Hematopoietic multipotent progenitor cell treated with erythropoietin and hydrocortisone succinate and interleukin-3 and kit ligand, for 15 days (in vitro differentiated cells): ENCODE measurements at places on chromosomes 2 and 18.

GRCh38 chr2:46650556-46651001 lies 171.2 kb downstream of the TMEM247 start:
- peak; percentile 85 for DNase-seq

DNA sequence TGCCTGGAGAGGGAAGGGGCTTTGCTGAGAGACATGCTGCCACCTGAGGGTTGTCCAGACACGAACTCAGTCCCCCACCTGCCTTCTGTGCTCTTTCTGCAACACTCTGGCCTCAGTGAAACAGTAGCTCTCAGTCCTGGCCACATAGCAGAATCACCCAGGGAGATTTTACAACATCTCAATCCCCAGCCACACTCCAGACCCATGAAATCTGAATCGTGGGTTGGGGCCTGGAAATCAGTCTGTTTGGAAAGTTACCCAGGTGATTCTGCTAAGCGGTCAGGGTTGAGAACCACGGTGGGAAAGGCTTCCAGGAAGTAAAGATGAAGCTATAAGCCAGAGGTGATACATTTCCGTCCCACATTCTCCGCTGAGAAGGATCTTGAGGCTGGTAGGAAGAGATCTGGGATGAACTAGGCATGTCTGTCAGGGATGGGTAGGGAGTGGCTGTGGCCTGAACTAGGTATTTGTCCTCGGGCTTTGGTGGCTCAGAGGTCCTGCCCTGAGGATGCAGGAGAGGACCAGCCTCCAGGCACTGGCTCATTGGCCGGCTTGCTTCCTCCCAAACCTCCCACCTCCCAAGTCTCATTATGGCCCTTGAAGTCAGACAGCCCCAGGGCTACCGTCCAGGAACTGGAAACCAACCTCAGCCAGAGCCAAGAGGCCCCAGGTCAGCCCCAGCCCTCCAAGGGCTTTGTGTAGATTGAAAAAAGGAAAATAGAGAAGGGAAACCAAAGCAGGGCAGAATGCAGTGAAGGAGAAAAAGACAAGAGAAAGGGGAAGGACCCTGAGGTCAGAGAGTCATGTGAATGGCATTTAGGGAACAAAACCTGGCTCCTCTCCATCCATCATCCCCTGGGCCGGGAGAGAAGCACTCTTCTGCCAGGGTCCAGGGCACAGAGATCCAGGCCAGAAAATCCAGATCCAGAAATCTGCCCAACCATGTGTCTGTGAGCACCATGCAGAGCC lies 119.6 kb downstream of the ZFP36L2 start:
- DNase-seq = no peak

DNA sequence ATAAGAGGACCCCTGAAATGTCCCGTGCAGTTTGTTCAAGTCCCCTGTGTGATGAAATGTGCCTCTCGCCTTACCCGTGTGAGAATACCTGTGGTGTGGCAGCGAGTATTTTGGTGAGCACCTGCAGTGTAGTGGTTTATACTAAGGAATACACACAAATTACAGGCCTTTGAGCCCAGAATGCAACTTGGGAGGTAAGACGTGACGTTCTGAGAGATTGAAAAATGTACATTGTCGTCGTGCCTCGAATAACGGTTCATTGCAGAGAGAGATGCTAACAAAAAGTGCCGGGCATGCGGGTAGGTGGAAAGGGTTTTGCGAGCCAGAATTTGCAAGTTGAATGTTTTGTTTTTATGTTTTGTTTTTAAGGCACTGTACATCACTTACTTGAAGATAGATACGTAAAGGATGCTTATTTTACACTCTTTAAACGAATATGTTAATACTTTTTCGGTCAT lies 867 bp downstream of the RBBP8 start:
- no peak for DNase-seq

DNA sequence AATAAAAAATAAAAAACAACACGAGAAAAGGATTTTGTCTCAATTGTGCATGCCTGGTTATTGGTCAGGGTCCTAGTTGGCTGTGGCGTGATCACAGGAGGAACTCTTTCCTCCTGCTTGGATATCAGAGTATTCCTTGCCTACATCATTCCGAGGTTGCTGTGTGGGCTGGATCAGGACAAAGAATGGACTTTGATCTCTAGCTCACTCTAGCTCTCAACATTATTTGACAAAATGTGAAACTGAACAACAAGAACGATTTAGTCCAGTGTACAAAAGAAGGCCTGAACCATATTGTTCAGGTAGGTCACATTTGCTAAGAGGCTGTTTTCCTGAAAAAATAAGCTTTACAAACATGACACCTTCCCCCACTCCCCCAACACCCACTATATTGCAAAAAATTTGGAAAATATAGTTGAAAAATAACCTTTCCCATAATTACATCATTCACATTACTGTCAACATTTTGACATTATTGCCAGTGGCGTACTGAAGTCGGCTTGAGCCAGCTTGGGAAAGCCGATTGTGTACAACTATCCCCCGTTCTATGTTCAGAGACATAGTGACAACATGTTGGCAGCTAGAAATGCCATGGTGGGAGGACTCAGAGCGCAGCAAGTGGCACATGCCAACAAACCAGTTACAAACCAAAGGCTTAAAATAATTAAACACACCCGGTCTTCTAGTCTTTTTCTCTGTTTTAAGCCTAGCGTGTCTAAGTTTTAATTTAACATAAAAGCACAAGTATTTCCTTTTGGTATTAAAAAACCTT lies 179.0 kb downstream of the LPIN1 start:
- DNase-seq = no peak

GRCh38 chr2:98730053-98730706 lies 752 bp downstream of the MGAT4A start:
- DNase-seq = no peak

DNA sequence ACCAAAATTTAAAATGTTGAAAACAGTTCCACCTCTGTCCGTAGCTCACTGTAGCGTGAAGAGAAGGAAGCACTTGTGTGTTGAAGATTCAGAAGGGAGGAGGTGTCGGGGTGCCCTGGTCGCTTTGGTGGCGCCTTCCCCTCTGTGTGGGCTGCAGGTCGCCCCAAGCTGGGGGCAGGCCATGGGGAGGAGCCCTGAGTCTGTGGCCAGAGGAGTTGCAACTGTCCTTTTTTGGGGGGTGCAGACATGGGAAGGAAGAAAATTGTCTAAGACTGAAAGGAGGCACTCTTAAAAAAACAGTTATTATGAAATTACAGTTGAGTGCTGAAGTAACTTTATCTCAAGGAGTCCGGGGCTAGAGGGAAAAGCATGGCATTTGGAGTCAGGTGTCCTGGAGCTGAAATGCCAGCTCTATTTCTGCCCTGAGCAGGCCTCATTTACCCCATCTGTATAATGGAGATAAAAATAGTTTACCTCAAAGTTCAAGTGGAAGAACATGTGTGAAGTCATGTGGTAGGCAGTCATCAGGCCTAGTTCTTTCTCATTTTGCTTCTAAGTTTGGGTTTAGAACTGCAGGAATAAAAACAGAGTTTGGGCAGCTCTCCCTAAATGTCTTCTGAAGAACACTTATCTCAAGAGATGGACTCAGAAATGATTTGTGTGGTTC lies 82.1 kb downstream of the RNF144A start:
- DNase-seq = no peak

- DNase-seq = no peak
These were observed 208.0 kb downstream of the SRBD1 start for GRCh38 chr2:45403036-45403435.

DNA sequence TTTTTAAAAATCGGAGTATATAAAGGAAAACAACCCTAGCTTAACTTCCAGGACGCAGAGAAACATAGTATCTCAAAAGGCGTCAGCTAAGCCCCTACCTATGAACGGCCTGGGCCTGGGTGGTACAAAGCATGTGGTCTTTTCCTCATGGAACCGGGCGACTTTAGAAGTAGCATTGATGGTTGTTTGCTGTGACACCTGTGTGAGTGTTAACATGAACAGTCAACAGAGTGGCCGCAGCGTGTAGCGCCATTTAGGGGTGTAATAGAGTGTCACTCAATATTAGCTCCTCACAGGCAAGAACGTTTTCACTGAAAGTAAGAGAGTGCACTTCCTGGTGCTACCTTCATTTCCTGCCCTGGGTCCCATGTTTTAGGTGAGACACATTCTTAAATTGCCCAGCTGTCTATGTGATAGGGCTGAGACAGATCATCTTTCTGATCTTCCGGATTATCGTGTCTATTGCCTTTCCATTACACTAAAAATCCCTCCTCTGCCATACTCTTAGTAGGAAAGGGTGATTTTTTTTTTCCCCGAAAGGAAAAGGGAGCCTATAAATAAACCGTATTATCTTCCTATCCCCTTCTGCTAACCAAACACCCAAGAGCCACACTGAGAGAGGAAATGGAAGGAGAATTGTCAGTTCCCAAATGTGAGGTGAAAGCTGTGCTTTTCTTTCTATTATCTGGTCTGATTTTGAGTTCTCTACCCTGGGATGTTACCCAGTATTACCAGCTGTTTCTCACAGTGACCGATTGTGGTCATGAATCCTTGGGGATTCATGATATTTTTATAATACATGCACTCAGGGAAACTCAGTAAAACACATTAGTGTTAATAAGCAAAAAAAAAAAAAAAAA lies 1.3 kb downstream of the GORASP2 start:
- DNase-seq = peak; percentile 20

DNA sequence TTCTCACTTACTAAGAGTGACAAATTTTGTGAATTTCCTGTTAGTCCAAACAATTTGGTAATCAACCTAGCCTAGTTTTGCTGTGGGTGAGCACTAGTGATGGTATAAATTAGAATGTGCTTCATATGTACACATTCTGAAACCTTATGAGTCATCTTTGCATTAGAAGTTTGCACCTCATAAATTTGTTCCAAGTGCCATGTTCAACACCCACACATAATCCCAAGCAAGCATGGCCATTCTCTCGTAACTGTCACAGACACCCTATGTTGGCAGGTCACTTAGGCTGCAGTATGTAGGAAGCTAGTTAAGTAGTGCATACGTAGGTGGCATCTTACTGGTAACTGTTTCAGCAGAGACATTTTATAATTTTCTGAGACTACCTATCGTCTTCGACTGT lies 46.9 kb downstream of the NAB1 start:
- DNase-seq = no peak

- no peak for DNase-seq
These were observed 64.8 kb downstream of the TNS1 start for GRCh38 chr2:217938036-217938435.

DNA sequence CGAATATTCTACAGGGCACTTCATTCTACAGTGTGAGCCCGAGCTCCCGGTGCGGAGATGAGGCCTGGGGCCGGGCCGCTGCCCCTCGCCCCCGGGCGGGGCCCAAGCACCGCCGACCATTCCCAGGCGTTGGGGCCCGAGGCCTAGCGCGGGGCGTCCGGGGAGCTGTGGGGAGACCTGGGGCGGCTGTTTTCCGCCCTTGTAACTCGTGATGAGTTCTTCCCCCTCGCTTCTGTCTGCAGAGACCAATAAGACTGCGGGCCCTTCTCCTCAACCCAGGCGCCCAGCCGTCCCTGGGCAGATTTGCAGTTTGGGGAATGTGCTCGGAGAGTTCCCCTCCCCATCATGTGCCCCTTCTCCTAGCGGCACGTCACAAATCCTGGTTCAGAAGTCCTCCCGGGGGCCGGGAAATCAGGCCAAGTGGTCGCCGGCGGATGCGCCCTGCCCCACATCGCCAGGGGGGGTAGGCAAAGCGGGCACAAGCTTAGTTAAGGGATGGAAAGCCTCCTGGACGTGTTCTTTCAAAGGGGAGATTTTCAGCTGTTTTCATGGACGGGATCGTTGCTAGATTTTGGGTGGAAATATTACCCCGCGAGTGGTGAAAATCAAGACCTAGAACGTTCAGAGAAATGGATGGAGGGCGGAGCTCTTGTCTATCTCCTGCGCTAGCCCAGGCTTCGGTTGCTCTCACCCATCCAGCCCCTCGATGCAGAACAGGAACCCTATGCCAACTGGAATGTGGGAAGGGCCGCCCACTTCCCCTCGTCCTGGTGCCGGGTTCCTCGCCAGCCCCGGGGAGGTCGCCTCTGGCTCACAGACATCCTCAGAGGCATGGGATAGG lies 18.8 kb upstream of the HAAO start:
- no peak for DNase-seq

DNA sequence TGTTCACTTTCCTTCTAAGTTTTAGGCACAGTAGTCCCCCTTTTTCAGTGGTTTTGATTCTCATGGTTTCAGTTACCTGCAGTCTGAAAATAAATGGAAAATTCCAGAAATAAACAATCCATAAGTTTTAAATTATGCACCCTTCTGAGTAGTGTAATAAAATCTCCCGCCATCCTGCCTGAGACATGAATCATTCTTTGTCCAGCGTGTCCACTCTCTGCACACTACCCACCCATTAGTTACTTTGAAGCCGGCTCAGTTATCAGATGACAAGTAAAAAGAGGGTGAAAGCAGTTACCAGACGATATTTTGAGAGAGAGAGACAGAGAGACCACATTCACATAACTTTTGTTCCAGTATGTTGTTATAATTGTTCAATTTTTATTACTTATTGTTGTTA lies 400.5 kb downstream of the TMX3 start:
- DNase-seq = no peak

DNA sequence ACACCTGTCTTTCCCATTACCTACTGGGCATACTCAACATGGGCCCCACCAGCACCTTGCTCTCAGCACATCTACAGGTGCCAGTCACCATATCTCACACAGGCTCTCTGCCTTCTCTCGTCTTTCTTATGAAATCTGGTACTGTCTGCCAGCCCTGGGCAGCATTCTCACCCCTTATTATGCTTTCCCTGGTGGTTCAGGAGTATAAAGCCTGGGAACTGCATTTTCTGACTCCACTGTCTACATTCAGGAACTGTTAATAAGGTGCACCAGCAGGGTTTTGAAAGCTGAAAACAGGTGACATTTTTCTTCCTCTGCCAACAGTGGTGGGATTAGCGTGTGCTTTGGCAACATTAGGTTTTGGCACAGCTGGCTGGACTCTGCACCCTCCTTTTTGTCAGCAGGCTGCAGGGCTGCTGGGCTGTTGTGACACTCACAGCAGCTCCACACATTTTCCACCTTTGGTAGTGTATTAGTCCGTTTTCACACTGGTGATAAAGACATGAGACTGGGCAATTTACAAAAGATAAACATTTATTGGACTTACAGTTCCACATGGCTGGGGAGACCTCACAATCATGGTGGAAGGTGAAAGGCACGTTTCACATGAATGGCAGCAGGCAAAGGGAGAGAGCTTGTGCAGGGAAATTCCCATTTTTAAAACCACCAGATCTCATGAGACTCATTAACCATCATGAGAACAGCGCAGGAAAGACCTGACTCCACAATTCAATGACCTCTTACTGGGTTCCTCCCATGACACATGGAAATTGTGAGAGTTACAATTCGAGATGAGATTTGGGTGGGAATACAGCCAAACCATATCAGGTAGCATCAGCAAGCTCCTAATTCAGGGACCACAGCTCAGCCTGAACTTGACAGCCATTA lies 343.1 kb upstream of the LYPD1 start:
- DNase-seq = no peak

- no peak for DNase-seq
These were observed 30.4 kb upstream of the RAB6D start for GRCh38 chr2:131394147-131394931.

DNA sequence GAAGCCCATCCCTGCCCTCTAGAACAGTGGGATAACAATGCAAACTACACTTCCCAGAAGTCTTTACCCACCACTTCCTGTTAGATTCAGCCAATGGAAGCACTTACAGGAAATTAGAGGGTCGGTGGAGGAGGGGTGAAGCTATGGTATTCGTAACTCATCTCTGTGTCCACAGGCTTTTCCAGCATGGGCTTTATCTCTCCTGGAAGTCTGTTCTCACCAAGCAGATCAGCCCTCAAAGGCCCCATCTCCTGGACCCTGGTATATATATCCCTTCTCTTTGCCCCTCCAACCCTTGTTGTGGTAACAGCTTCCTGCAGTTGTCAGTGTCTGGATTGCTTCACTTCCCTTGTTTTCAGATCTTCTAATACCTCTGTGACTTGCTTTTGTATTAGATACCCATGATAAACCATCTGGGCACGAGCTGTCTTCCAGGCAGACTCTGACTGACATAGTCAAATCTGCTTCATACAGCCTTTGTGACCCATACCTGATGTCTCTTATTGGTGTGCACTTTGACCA lies 475.0 kb upstream of the POU3F3 start:
- DNase-seq = no peak
